ENCODE measurements at places on chromosomes 4 and X.

GRCh38 chr4:85762529-85762871 lies 287.6 kb downstream of the ARHGAP24 start:
- no peak for DNase-seq

DNA sequence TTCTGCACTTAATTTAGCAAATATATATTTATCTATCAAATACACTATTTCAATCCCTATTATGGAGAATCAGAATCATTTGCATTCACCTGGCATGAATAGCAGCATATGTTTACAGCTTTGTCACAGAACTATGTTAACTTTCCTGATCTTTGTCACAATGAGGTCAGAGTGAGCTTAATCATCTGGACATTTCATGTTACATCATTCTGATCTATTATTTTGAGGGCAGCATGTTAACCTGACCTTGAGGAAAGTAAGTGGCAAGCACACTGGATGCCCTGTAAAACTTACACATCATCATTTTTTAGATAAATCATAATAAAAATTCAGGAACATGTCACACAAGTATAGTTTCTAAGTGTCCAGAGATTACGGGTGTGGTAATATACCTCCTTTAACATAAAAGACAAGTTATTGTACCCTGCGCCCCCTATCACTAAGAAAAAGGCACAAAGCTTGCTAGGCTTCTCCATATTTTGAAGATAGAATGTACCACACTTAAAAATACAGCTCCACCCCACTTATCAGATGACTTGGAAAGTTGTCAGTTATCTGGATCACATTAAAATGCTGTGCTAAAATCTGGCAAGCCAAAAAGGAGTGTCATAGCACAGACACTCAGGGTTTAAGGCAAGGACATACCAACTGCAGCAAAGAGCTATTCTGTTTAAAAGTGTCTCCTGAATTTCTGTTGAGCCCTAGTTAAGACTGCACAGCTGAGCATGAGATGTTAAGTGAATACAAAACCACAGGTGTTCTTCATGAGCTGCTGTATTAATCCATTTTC lies 182.7 kb upstream of the FAT4 start:
- no peak for DNase-seq

DNA sequence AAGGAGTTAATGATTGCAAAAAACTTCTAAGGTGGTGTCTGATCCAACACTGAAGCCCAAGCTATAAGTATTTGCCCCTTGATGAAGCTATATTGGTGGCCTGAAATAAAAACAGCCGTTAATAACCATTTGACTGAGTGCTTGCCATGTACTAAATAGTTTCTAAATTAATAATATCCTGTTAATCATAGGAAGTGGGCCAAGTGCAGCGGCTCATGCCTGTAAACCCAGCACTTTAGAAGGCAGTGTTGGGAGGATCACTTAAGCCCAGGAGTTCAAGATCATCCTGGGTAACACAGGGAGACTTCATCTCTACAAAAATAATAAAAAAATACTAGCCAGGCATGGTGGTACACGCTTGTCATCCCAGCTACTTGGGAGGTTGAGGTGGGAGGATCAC lies 8.3 kb downstream of the NDP start:
- no peak for DNase-seq

- no peak for DNase-seq
Observed at GRCh38 chrX:49171752-49172279, at the start of gene PLP2. Gene PLP2, plus strand, starts transcription at chrX:49171898. Its CDS starts 103 bp downstream, at chrX:49172001.

- no peak for DNase-seq
Observed at GRCh38 chr4:58566260-58566659, 1456.1 kb upstream of the IGFBP7 start.

GRCh38 chr4:100008048-100008447 lies 58.0 kb upstream of the H2AZ1 start:
- no peak for DNase-seq

GRCh38 chr4:171849686-171850222 lies 36.5 kb downstream of the GALNTL6 start:
- no peak for DNase-seq

DNA sequence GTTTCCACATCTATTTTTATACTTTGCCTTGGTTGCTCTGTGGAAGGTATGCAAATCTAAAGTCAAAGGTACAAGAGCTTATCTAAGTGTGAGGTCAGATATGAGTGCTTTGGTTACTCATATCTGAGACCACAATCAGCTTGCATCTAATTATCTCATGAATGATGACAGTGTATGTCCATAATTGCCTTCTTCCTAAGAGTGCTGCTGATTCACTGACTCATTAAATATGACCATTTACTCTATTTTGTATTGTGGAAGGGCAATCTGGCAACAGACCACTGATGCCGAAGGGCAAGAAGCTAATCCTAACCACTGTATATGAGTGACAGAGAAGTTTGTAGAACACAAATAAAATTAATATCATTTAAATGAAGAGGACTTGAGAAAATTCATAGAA lies 1190.2 kb upstream of the AGA start:
- DNase-seq, result no peak

DNA sequence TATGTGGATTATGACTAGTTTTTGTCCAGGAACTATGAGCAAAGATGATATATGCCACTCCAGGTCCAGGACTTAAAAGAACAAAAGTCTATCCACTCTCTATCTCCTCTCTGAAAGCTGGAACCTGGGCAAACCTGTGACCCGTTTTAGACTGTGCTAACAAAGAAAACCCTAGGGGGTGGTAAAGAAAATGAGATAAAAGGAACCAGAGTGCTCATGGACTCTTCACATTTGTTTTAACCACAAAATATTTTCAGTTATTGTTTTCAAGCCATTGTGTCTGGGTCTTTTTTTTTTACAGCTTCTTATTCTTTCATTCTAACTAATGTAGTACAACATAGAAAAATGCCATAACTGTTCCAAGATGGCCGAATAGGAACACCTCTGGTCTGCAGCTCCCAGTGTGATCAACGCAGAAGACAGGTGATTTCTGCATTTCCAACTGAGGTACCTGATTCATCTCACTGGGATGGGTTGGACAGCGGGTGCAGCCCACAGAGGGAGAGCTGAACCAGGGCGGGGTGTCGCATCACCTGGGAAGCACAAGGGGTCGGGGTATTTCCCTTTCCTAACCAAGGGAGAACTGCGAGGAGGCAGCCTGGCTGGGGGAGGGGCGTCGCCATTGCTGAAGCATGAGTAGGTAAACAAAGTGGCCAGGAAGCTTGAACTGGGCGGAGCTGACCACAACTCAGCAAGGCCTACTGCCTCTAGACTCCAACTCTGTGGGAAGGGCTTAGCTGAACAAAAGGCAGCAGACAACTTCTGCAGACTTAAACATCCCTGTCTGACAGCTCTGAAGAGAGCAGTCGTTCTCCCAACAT lies 45.1 kb downstream of the CHM start:
- no peak for DNase-seq

GRCh38 chr4:22573198-22573597 lies 57.3 kb upstream of the ADGRA3 start:
- no peak for DNase-seq

DNA sequence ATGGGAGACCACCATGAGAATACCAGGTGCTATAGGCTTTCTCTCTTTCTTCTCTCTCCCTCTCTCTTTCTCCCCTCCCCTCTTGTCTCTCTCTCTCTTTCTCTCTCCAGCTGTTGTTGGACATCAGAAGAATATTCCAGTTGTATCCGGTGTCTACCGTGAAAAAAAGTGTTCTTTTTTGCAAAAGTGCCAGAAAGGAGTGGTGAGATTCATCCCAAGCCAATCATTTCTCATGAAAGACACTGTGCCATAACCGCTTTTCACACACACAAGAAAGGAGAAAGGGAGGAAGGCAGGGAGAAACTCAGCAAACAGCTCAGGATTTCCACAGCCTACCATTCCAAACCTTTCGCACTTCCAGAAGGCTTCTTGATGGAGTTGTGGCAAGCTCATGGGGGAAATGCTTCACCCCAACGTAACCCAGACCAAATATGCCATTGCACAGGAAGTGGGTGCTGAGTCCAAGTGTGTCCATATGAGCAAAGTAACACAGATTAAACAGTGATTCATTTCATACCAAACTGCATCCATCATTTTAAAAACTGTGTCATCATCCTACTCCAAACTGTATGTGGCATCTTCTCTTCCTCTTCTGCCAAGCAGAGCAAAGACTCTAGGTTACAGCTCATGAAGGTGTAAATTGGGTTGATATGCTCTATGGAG lies 224.0 kb downstream of the APBB2 start:
- no peak for DNase-seq

DNA sequence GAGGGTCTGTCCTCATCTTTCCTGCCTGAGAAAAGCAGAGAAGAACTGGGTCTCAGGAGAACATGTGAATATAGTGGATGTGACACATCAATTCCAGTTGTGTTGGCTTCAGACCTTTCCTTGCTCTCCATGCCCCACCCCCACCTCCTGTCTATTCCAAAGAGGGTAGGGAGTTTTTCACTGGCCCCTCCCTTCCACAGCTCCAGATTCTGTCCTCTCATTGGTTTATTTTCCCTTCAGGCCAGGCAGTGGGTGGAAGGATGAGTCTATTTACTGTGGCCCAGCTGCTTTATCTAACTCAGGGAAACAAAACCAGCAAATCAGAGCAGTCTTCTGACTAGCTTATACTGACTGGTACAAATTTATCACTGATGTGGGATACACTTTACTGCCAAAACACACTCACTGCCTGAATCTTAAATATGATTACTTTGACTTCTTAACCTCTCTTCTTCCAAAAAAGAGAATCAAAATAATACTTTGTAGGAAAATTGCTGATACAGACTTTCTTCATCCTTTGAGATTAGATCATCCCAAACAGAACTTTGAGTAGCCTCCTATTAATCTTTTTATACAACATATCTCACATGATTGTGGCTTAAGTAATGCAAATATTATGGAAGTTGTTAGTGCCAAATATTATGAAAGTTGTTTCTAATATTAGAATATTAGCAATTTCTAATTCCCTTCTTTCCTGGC lies 221.2 kb downstream of the MID1 start:
- DNase-seq, result no peak

- no peak for DNase-seq
Observed at GRCh38 chr4:97984545-97985131, 158.6 kb downstream of the STPG2 start.

DNA sequence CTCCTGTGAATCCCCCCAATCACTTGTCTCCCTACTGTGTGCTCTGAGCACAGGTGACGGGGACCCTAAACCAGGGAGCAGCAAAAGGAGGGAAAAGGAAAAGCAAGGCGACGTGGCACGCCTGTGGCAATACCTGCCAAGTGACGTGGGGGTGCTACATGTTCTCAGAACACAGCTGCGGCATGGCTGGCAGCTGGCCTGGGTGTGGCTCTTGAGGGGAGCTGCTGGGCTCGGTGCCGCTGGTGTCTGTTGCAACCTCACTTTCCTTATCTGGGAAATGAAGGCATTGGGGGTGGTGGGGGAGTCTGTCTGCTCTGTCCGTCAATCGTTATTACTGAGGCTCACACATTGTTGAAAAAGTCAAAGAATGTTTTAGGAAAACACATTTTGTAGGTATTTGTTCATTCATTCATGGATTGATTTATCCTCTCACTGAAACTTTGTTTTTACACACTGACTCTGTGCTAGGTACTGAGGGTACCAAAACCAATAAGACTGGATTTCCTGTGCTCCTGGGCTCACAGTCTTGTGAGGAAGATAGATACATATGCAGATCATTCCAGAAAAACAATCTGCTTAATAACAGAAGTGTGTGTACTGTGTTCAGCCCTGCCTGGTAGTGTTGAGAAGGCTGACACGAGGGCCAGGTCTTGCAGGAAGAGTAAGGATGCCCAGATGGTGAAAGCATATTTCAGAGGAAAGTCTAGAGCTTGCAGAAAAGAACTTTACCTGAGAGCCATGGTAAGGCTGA lies 217.6 kb downstream of the PTTG2 start:
- DNase-seq, result no peak

DNA sequence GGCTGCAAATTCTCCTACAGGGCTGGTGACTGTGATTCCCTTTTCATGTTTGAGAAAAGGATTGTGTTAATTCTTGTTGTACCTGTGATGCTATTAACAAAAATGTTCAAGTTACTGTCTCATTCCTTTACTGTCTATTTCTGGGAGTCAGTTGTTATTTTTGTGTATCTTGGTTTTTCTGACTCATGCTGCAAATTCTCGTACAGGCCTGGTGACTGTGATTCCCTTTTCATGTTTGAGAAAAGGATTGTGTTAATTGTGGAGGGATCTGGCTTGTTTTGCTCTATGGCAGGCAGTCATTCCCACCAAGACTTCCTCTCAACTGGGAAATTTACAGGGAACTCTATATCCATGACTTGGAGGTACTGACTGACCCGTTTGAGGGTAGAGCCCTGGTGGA lies 693.4 kb upstream of the INTU start:
- DNase-seq, result no peak

- peak; percentile 38 for DNase-seq
Observed at GRCh38 chr4:30719454-30720020, 632 bp upstream of the PCDH7 start.
